ENCODE measurements at places on chromosomes 3 and 15. TPM values are rescaled to one million over a fixed set of nuclear protein-coding genes. Genes with fewer than 3 reads are reported as not detected.

C3orf22 gene
- total RNA-seq, result not detected

FOXL2NB gene
- total RNA-seq, result not detected

TSPAN3 gene
- total RNA-seq, result 89.5 TPM

SPRED1 gene
- total RNA-seq, result 14.8 TPM

DUT gene
- total RNA-seq, result 92.6 TPM

ABHD17C gene
- total RNA-seq, result 25.6 TPM

WNT5A gene
- total RNA-seq, result 9.4 TPM

MUC20 gene
- total RNA-seq, result 9.7 TPM

CHRM5 gene
- not detected for total RNA-seq

SLCO3A1 gene
- 46.9 TPM for total RNA-seq

PAK2 gene
- total RNA-seq, result 25.3 TPM

NIT2 gene
- total RNA-seq, result 36.1 TPM

TRIM42 gene
- total RNA-seq, result not detected

DNA sequence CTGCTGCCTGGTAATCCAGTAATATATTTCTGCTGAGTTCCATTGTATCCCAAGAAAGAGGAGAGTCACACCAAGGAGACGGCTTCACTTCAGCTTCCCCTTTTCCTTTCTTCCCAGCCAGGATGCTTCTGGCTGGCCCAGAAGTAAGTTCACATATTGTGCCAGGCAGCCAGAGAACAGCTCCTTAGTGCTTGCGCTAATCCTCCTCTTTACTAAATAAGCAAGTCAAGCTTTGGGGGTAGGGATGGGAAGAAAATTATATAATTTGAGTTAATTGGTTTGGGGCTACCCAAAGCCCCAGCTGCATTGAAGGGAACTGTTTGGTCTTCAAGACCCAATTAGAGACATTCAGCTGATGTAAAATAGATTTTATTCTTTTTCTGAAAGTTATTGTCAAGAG is 218.8 kb upstream of the HES1 start:
- no peak for DNase-seq

DNA sequence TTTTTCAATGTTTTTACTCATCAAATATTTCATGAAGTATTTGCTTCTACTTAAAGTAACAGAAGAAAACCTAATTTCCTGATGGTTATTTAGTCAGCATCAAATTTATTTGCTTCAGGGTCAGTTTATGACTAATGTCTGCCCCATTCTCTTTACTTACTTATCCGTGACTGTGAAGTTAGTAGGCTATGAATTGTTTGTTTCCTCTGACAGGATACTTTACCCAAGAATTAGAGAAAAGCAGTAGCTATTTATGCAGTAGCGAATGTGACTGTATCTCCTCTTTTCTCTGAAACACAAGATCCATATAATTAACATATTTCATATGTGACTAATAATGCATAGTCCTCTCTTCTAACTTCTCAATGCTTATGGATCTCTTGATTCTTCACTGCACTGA is 329.9 kb upstream of the ROBO1 start:
- no peak for DNase-seq

GRCh38 chr3:24373198-24373959 is 121.3 kb downstream of the THRB start:
- DNase-seq, result peak; percentile 51

GRCh38 chr15:100833417-100834389 is 45.9 kb upstream of the ALDH1A3 start:
- DNase-seq, result no peak

- DNase-seq, result no peak
Measured at GRCh38 chr3:159249472-159250174, 447.8 kb downstream of the MFSD1 start.

- DNase-seq, result no peak
Measured at GRCh38 chr3:159787178-159787574, 201.5 kb upstream of the IL12A start.

GRCh38 chr3:15298504-15298903 is 33.9 kb downstream of the SH3BP5 start:
- DNase-seq, result no peak

DNA sequence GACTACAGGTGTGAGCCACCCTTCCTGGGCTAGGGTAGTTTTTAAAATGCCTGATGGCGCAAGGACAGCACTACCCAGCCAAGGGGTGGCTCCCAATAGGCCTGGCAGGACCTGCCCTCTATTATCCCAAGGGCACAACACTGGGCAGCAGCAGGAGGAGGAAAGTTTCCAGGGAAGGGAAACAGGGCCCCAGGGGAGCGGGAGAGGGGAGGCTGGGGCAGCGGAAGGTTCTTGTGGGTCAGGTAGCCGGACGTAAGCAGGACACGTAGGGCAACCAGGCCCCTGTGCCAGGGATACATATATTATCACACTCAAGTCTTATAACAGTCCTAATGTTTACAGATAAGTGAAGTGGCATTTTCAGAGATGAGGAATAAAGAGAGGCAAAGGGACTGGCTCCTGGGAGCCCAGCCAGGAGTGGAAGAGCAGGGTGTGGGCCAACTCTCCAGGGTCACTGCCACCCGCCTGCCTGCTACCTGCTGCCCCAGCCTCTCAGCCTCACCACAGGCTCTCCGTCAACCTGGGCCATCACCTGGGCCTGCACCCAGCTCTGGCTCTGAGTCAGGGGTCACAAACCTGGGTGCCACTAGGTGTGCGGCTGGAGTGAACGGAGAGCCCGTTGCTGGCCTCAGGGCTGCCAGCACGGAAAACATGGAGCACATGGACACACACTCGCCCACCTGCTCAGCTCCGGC is 73.2 kb upstream of the SNRPA1 start:
- peak; percentile 60 for DNase-seq

- DNase-seq, result peak; percentile 81
Measured at GRCh38 chr3:131386429-131387165, 5.0 kb downstream of the NUDT16 start.

- DNase-seq, result no peak
Measured at GRCh38 chr3:169811631-169812331, 889 bp upstream of the LRRIQ4 start.

DNA sequence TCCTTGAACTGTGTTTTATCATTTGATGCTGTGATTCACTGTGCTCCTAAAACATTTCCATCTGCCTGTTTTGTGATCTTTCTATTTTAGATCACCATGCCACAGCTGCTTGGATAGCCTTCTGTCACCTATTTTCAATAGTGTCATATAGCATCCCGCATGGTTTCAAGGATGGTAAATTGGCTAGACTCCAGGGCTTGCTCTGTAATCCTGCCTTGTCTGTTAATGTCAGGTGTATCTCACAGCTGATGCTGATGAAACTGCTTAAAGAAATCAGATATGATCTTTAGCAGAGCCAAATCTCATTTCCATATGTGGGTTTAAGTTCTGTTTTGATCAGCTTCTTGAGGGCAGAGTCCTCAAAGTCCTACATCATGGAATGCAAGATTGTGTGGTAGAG is 182.2 kb downstream of the UBE2E2 start:
- no peak for DNase-seq

GRCh38 chr3:127254730-127255129 is 33.1 kb downstream of the PRR20G start:
- no peak for DNase-seq

DNA sequence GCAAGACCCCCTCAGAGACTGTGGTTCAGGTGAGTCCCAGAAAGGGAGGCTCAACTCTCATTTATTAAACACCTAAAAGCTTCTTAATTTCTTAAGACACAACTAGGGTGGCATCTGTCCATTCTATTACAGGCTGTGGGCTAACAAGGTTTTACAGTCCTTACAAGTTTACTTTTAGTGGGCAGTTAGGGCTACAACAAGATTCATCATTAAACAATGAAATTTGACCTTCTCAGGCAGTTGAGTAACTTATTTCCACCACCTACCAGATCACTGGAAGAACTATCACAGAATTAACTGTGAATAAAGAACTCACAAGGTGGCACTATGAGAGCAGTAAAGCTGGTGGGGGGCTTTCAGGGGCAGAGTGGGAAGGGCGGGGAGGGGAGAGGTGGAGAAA is 132.6 kb downstream of the PLD1 start:
- DNase-seq, result no peak

GRCh38 chr15:67882487-67883233 is 42.8 kb upstream of the RNU6-1 start:
- peak; percentile 82 for DNase-seq

DNA sequence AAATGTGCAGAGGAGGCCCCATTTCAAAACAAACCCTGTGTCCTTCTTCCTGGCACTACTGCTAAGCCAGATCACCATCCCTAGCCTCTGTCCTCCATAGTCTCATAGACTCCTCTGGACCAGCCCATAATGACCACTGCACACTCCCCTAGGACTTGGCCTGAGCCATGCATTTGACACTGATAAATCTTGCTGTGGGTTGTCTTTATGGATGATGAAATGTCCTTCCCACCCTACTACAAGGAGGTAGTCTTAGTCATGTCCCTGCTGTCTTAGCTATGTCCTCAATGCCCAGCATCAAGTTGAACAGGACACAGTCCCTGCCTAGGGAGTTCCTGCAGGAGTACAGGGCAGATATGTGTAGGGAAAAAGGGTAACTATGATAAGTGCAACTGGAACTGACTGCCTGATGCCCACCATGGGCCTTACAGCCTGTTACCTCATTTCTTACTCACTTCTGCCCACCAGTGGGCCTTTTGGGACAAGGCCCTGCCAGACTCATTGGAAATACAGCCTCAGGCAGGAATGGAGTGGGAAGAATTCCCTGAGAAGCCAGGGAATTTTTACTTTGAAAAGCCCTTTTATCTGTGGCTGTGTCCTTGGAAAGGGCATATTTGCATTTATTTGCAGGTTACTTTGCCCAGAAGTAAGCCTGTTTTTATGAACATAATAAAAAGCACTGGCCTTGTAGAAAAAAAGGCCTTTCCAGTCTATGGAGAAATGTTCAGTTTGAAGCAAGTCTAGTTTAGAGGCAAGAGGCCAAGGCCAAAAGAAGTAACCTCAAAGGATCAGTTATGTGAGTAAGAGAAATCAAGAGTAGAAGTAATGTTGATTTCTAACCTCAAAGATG is 199.6 kb upstream of the EIF1B start:
- DNase-seq, result no peak

DNA sequence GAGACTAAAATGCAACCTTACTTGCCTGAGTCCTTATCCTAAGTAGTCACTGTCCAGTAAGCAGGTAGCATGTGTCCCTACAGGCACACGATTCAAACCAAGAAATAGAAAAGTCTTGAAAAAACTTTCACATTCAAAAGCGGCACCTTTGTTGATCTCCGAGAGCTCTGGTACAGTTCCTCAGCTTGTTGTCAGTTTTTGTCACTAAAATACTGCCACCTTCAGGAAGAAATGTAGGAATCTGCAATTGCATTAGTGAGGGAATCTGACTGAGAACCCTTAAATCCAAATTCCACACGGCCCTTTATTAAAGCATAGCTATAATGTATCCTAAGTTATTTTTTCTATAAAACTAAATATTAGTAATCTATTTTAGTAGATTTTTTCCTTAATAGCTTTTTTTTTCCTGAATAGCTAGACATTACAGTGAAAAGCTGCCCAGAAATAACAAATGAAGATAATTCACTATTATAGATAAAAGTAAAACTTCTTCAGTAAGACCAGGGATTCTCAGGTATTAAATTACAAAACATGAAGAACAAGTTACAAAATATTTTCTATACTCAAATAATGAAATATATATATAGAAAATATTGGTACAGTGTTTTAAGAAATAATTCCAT is 44.0 kb downstream of the CCDC54 start:
- no peak for DNase-seq

DNA sequence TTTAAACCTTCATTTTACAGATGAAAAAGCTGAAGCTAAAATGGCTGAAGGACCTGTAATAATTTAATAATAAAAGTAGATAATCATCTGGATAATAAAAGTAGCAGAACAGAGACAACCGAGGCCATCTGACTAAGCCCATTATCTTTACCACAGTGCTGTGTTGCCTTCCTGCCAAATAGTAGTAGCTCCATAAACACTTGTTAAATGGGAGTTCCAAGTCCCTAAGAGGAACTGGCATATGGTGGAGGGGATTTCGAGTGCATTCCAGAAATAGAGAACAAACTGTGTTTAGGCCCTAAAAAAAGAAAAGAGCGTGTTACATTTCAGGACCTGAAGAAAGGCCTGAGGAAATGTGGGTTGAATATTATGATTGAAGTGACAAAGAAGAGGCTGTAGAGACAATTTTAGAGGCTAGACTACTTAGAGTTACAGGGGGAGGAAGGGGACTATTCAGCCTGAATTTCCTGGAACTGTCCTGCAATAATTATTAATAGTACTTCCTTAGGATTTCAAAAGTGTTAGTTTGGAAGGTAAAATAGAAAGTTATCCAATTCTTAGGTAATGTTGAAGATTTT is 424.3 kb downstream of the ROBO2 start:
- DNase-seq, result no peak

DNA sequence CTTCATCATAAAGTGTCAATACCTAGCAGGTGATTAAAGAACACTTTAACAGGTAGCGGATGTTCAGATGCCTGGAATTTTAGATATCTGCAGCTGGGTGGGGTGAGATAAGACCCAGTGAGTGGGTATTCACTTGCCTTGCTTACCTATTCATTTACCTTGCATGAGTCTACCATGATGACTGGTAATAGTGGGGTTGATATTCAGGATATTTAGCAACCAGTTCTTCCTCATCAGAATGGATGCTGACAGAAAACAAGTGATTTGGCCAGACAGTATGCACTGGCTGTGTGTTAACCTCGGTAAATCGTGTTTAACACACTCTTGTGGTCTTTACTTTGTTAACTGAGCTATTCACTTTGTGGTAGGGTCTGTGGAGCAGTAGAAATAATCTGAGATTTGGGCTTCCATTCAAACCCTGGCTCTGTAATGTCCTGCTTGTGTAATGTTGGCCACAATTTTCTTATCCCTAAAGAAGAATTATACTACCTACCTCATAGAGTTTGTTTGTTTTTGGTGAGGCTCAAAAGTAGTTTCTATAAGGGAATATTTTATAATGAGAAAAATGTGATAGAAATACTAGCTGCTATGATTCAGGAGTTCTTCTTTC is 391.9 kb upstream of the TBL1XR1 start:
- DNase-seq, result no peak

- DNase-seq, result no peak
Measured at GRCh38 chr15:57415602-57416001, 39.3 kb downstream of the CGNL1 start.

- no peak for DNase-seq
Measured at GRCh38 chr3:189664311-189664710, 33.1 kb downstream of the TP63 start.

Data from lower leg skin (tissue), 4 donors.